Renal cortex interstitium (tissue), 15 donors: ENCODE measurements at places on chromosomes 7 and 10. TPM values are rescaled to one million over a fixed set of nuclear protein-coding genes. Genes with fewer than 3 reads are reported as not detected.

GRCh38 chr10:62853710-62854109 is 37.5 kb upstream of the EGR2 start:
- DNase-seq: no peak

DNA sequence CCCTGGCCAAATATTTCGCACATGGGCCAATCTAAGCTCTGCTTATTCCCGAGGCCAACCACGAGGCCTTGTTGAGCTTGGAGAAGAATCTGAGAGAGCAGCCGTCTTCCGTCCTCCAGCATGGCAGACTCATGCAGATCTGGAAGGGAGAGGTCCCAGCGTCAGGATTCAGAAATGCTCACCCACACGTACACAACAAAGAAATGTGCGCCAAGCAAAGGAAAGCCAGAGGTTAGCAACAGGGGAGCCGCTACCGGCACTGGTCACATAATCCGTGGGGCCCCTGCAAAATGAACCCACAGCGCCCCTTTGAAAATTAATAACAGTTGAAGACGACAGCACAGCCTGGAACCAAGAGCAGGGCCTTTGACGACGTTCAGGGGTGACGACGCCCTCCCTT is 25.4 kb upstream of the PRKAG2 start:
- DNase-seq: no peak

- no peak for DNase-seq
Observed at GRCh38 chr7:46900312-46901263, 681.3 kb downstream of the TNS3 start.

- no peak for DNase-seq
Observed at GRCh38 chr10:45403151-45403550, 29.1 kb downstream of the ALOX5 start.

- no peak for DNase-seq
Observed at GRCh38 chr10:11212288-11213085, 194.8 kb downstream of the CELF2 start.

DNA sequence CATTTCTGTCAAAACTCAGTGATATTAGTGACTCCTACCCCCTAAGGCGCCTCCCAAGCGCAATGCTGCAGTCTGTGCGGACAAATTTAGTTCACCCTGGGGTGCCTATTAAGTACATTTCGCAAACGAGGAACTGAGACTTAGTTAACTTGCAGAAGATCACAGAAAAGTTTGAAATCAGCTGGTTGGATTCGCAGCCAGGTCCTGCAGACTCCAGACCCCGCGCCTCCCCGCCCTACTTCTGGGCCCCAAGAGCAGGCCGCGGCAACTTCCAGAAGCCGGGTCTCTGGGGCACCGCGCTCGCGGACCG is 588 bp downstream of the CYREN start:
- DNase-seq: no peak

GRCh38 chr10:47257396-47258120 is 42.4 kb upstream of the GDF10 start:
- DNase-seq: no peak

DNA sequence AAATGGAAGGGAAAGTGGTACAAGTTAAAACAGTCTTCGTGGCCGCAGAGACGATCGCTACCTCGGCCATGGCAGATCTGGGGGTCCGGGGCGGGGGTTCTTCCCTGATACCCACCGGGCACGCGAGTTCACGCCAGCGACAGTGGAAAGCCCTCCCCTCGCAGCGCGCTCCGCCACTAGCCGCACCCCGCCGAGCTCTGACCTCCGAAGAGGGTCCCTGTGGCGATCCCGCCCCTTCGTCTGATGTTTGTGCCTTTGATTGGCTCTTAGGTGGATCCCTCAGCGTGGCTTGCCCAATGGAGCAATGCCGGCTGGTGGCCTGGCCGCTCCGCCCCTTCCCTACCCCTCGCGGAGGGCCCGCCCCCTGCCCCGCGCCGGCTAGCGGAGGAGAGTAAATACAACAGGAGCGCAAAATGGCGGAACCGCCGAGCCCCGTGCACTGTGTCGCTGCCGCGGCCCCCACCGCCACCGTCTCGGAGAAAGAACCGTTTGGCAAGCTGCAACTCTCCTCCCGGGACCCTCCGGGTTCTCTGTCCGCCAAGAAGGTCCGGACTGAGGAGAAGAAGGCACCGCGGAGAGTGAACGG is at the start of gene RSBN1L:
Gene RSBN1L, plus strand, starts transcription at position 403 of the 586 bp plus-strand sequence. Its CDS starts 11 bp downstream, at position 414.
- peak; percentile 97 for DNase-seq

GRCh38 chr7:15643000-15643705 is 43.3 kb downstream of the MEOX2 start:
- DNase-seq: no peak

GRCh38 chr7:110780712-110781111 is 310.2 kb upstream of the LRRN3 start:
- DNase-seq: no peak

Gene SDK1
- polyA plus RNA-seq: 7.6 TPM

GRCh38 chr7:19522486-19522885 is 186.4 kb downstream of the POLR1F start:
- no peak for DNase-seq

Gene COL26A1
- polyA plus RNA-seq: 28.3 TPM

GRCh38 chr10:112842832-112843360 is 107.2 kb upstream of the TCF7L2 start:
- DNase-seq: peak; percentile 38

DNA sequence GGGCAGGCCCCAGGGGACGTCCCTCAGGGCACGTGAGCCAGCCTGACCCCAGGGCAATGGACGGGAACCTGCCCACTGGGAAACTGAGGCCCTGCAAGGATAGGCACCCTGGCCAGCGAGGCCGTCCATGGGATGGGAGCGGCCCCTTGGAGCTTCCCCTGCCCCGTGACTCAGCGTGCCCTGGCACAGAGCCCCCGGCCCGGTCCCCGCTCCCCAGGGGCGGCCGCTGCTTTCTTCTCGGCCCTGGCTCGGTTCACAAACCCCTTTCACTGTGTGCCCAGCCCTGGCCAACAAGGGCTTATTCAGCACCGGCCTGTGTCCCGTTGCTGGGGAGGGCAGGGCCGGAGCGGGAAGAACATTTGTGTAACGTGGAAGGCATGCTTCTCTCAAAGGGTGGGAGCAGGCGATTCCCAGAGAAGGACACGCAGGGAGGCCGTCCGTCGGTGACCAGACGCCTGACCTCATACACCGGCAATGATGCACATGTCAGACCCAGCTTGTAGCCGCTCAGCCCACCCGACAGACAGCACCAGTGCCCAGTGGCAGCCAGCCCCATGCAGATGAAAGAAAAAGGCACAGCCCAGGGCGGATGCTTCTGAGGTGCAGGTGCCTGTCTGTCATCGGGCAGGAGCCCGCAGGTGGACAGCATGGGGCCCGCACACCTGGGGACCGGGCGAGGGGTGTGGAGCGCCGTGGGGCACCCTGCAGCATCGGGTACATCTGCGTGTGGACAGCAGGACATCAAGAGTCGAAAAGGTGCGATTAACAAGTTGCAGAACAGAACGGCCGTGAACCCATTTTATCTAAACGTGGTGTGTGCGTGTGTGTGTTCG is 94.5 kb downstream of the PDGFA start:
- DNase-seq: no peak

DNA sequence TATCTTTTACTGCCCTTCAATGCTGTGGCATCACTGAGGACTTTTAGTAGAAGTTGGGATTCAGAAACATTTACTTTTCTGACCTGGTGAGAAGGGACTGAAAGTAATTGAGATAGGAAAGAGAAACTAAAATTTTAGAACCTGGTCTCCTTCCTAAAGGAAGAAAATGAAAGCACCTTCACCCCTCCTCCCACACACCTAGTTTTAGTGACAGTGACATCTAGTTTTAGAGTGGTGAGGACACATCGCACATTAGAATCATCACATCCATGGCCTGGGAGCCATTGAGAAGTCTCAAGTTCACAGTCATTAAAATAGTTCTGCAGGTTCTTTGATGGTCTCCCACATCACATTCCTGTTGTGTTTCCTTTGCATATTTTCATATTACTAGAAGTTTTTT is 16.1 kb downstream of the TAS2R41 start:
- no peak for DNase-seq

Gene NAMPT
- 62.5 TPM for polyA plus RNA-seq

GRCh38 chr7:94440451-94441039 is 45.9 kb downstream of the COL1A2 start:
- DNase-seq: no peak

DNA sequence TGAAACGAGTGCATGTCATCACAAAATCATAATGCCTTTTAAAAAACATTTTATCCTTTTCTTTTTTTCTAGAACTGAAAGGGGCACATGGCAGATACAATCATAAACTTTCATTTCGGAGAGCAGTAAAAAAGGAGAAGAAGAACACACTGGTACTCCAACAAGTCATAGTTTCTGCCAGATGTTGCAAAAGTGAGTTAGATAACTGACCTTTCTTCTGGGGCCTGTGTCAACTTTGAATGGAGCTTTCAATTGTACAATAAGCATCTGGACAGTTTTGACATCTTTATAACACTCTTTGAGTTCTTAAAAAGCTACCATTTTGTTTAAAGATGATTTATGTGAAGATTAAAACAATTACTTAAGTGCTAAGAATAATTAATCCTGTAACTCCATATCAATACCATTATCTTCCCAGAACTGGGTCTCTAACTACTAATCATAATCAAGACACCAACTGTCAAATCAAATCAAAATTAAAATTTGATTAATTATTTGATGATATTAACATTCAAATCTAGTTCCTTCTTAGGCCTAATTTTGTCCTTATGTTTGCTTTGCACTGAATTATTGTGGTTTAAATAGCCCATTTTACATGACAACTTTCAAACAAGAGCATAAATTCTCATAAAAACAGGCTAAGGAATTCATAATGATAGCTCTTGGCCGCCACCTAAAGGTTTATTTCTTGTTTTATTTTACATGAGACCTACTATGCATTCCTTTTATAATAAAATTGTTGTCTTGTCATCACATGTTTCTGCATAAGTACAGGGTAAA is 19.5 kb upstream of the ITGB8 start:
- DNase-seq: no peak

- no peak for DNase-seq
Observed at GRCh38 chr10:122165484-122166276, 105.4 kb upstream of the BTBD16 start.

DNA sequence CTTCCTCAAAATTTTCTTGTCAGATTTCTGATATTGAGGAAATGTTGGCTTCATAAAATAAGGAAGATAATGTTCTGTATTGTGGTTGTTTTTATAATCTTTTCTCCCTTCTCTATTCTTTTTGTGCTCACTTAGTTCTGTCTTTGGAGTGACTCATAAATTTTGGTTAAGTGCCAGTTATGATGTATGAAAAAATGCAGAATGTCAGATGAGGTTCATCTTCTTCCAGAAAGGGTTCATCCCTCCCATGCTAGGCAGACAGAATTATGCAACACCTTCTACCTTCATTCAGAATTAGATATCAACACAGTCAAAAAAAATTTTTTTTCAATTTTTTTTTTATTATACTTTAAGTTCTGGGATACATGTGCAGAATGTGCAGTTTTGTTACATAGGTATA is 36.6 kb upstream of the CYP2C19 start:
- DNase-seq: no peak

- DNase-seq: no peak
Observed at GRCh38 chr10:129914153-129914855, 49.8 kb downstream of the EBF3 start.

- no peak for DNase-seq
Observed at GRCh38 chr10:48575901-48576300, 29.0 kb downstream of the ARHGAP22 start.

DNA sequence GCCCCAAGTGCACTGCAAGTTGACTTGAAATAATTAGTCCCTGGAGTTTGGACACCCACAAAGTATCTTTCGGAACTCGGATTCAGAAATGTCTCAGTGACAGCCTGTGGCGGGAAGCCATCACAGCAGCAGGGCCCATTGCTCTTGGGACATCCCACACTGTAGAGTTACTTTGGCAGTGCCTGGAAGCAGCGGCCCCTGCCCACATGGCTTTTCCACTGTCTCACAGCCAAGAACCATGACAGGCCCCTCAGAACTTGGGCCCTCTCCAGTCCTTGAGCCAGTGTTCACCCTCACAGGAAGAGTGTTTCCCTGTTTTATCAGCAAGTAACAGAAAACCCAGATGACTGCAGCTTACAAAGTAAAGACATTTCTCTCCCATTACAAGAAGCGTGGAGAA is 477.0 kb upstream of the GALNT17 start:
- DNase-seq: no peak

Gene MYPN
- polyA plus RNA-seq: 0.05 TPM

GRCh38 chr7:81845744-81846241 is 75.9 kb upstream of the HGF start:
- no peak for DNase-seq

- peak; percentile 56 for DNase-seq
Observed at GRCh38 chr10:100518761-100519241, 860 bp downstream of the SEC31B start.

GRCh38 chr10:22648547-22648961 is 65.8 kb downstream of the PIP4K2A start:
- no peak for DNase-seq

GRCh38 chr10:62907470-62908212 is 91.5 kb upstream of the EGR2 start:
- DNase-seq: no peak

DNA sequence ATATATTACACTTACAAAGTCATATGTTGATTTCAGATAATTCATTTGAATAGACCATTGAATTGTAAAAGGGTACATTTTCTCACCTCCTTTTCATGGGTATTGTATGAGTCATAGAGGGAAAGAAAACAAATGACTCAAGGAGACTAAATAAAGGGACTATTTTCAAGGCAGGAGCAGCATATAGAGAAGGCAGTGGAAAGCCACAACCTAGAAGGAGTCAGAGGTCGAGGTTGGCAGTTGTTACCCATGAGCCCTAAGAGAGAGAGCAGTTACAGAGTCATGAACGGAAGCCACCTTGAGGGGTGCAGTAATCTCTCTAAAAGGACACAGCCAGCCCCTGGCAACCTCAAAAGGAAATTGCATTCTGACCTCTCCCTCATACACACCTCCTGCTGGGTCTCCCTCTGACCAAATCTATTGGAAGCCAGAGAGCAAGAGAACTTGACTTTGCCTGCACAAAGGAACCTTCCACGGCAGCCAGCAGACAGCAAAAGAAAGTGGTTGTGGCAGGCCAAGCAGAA is 137.9 kb downstream of the GRM8 start:
- DNase-seq: no peak

GRCh38 chr10:71575451-71575850 is 144.1 kb downstream of the C10orf105 start:
- DNase-seq: no peak

- no peak for DNase-seq
Observed at GRCh38 chr7:142188154-142188553, 69.7 kb downstream of the PRSS58 start.

DNA sequence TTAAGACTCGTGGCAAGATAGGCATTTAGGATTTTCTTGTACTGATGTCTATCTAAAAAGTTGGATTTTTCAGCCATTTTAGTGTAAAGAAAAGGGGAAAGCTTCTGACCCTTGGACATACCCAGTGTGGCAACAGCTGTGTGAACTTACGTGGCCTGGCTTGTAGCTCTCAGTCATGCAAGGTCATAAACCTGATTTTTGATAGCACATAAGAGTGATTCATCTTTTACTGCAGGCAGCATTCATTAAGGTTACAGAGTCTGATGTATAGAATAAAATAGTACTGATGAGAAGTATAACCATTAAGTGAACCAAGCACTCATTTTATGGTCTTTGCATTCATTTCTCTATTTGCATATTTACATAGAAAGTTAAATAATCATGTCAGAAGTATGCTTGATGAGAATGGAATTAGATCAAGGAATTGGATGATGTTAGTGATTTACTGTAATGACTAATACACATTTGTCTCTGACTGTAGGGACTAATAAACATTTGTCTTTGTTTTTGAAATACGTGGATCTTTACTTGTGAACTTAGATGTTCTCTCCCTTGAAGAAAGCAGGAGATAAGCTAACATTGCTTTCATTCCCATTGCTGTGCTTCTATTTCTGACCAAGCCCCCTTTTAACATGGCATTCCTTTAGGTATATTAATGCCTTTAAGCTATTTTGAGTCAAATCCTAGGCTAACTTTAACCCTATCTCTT is 88.2 kb downstream of the GSDME start:
- DNase-seq: no peak

Gene C10orf95
- 2.3 TPM for polyA plus RNA-seq
